Activated CD4-positive, alpha-beta T cell treated with anti-CD3 and anti-CD28 coated beads, Interleukin-2, amount 50 U/mL, for 24 hours (primary cell): ENCODE measurements at places on chromosomes 3 and 15.
A peak's percentile ranks its signal among the peaks of the same experiment; 100 is the strongest.

DNA sequence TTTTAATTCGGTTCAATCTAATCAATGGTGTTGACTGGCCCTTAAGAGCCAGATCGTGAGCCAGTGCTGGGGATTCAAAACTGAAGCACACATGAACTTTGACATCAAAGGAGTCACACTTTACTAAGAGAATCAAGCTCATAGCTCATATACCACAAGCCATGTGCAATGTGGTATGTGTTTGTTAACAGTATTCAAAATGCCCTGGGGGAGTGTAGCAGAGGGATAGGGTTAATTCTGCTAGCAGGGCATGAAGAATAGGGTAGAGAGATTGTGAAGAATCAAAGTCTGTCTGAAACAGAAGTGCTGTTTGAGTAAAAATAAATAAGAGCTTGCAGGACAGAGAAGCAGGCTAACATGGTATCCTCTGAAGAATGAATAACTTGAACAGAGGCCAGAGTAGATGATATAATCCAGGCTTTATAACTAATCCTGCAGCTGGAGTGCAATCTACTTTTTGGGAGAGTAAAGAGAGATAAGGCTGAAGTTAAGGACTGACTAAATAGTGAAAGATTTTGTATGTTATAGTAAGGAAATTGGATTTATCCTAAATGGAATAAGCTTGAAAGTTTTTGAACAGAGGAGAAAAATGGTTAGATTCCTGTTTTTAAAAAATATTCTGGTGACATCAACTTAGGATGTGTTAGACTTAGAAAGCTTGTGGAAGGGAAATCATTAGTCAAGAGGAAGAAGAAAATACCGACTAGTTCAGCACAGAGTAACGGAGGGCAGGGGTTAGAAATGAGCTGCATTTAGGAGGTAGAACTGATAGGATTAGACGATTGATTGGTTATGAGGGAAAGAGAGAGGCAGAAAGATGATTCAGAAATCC is 292.0 kb downstream of the NFKBIZ start:
- no peak for DNase-seq

GRCh38 chr15:31563001-31563400 is 236.4 kb downstream of the KLF13 start:
- DNase-seq: no peak

DNA sequence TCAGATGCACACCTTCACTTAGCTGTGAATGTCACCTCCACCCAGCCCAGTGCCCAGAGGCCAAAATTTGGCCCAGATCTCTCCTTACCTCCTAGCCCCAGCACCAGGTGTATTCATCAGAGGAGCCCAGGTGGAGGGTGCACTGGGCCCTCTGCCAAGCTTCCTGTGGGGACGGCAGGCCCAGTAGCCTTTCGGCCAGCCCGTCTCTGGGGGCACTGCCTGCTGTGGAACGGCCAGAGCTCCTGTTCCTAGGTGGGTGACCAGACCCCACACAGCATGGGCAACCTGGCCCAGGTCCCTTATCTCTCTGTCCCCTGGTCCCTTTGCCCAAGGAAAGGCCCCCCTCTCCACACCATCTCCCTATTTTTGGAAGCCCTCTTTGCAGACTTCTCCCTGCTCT is 67.8 kb downstream of the AAGAB start:
- DNase-seq: no peak

DNA sequence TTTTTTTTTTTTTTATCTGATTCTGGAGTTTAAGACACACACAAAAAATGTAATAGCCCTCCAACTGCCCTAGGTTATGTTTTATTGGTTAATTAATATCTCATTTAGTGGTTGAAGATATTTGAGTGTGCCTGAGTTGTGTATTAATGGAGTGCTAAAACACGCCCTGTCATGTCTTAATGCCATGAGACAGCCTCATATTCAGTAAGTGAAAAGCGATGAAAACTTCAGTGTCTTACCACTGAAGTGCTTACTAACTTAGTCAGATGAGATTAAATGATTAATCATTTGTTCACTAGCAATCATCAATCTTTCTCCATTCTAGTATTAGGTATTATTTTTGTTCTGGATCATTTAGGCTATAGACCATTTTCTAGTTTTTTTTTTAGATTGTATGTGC is 544.7 kb upstream of the ROBO2 start:
- DNase-seq: no peak

DNA sequence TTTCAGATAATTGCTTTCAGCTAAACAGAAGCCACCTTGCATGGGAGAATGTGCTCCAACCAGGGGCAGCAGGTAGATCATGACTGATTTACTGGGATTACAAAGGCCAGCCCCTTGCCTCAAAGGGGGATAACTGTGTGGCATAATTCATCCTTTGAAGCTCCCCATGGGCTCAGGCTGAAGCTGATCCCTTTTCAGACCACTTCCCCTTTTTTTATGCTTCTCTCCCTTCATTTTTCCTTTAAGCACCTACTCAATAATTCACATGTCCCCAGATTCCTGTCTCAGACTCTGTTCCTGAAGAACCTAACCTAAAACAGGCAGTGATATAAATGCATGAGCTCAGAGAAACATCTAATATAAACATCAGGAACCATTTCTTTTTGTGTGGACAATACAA is 8.2 kb upstream of the MYRIP start:
- no peak for DNase-seq

DNA sequence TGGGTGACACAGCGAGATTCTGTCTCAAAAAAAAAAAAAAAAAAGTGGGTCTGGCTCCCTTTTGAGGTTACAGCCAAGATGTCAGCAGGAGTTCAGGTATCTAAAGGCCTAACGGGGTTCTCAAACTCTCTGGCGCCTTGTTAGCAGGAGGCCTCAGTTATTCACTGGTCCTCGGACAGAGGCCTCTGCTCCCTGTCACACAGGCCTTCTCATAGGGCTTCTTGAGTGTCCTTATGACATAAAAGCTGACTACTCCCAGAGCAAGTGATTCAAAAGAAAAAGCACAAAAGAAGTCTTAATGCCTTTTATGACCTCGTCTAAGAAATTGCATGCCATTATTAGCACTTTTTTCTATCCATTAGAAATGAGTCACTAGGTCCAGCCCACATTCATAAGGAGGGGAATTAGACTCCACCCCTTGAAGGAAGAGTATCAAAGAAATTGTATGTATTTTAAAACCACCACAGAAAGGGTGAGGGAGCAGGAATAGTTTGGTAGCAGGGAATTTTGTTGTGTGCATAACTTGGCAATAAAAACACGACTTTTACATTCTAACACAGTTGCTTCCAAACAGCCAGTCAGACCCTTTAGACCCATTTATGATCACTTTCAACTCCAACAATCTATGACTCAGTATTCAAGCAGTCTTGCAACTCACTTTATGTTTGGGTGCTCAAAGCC is 90.3 kb downstream of the MEX3B start:
- no peak for DNase-seq

DNA sequence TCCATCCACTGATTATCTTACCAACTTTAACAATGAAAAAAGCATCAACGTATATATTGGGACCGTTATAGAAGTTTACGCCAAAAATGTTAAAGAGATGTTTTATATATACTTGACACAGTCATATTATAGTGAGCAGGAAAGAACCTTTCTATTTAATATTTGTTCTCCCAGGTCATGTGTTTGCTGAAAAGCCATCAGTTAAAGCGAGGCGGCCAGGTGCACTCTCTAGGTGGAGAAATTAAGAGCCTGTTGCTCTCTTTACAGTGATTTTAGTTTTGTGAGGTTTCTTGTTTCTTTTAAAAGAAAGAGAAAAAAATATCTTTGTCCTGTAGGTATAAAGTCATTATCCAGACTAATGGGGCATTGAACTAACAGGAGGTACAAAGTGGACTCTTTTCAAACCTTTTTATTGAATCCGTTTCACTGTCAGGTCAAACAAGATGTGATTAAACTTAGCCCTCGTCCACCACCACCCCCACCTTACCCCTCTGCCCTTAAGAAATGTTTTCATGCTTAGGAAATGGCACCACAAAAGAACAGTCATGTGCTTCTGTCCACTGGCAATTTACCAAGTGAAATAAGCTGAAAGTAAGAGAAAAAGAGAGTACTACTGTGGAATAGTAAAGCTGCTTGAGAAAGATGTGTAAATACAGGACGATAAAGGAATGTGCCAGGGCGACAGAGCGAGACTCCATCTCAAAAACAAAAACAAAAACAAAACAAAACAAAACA is 279.9 kb downstream of the PTPRG start:
- no peak for DNase-seq

DNA sequence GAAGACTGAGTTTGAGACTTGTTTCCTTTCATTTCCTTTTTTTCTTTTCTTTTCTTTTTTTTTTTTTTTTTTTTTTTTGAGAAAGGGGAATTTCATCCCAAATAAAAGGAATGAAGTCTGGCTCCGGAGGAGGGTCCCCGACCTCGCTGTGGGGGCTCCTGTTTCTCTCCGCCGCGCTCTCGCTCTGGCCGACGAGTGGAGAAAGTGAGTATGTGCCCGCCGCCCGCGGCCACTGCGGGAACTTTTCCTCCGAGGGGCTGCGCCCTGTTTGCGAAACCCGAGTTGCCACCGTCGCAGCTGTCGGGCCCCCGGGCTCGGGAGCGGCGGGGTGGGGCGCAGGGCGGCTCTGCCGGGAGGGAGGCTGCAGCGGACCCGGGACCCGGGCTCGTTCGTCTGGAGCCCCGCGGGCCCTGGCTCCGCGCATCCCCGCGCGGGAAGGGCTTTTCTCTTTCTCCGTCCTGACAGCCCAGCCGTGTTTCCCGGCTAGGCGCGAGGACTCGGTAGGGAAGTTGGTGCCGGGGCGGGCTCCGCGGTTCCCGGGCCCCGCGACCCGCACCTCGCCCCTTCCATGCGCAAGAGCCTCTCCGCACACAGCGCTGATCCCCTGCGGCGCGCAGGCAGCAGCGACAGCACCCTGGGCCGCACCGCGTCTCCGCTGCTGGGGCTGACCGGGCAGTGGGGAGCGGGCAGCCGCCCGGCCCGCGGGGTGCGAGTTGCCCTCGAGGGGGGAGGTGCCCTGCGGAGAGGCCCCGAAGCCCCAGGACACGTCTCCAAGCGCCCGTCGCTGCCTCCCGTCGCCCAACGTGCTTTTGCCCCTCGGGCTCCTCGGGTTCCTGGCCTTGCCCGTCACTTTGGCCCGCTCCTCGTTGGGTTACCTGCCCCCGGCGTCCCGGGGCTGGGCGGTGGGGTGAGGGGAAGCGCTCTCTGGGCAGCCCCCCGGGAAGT is 1.4 kb downstream of the IGF1R start:
- DNase-seq: no peak

DNA sequence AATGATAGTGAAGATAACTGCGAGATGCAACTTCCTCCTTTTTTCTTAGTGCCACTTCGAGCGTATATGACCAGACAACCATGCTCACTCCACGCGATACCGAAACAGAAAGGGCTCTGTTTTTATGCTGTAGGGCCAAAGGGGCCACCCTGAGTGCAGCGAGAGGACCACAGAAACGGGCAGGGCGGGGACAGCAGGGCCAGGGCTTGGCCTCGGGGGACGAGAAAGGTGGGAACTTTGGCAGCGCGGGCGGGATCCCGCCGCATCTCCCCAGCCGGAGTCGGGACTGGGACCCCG is 483 bp downstream of the VPS13C start:
- DNase-seq: peak; percentile 24
